Glomerular endothelial cell (primary cell): ENCODE measurements at places on chromosomes 5 and 9.

DNA sequence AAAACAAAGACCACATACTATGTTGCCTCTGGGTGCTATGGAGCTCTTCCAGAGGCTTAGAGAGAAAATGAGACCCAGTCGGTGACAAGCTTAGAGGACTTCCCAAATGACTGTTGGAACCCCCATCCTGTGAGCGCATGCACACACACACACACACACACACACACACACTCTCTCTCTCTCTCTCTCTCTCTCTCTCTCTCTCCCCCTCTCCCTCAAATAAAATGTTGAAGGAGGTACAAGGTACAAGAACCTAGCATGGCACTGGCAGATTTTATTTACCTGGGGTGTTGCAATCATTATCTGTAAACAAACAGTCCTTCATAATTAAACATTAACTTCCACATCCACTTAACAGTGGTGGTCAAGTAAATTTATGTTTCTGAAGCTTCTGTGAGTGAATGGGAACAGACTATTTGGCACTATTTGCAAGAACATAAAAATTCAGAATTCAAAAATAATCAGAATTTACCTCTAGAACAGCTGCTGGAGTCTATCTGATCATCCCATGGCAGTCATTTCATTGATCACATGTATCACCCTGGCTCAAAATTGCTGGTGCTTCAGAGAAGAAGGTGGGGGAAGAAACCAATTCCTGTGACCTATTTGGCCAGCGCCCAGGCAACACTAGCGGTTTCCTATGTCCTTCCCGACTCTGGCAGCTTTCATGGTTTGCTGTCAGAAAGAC is 24.9 kb downstream of the TRPM3 start:
- no peak for DNase-seq

- no peak for DNase-seq
Measured at GRCh38 chr9:88721025-88721424, 186.0 kb downstream of the NXNL2 start.

- DNase-seq = no peak
Measured at GRCh38 chr5:96079075-96079474, 117.4 kb upstream of the ELL2 start.

DNA sequence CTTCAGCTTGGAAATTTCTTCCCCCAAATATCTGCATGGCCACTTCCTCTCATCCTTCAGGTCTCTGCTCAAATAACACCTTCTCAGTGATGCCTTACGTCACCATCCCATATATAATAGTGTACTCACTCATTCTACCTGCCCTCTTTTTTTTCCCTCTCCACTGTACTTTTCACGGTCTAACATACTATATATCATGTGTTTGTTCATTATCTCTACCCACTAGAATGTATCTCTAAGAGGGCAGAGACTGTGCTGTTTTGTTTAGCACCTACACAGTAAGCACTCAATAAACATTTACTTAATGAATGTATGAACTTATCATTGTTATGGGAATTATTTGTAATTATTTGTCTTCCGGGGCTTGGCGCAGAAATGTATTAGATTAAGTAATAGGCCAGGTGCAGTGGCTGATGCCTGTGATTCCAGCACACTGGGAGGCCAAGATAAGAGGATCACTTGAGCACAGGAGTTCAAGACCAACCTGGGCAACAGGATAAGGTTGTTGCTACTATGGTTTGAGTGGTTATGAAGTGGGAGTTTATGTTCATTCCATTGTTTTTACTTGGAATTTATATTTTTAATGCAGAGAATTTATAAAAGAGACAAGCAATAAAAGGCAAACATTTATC is 6.0 kb upstream of the IL13 start:
- no peak for DNase-seq

DNA sequence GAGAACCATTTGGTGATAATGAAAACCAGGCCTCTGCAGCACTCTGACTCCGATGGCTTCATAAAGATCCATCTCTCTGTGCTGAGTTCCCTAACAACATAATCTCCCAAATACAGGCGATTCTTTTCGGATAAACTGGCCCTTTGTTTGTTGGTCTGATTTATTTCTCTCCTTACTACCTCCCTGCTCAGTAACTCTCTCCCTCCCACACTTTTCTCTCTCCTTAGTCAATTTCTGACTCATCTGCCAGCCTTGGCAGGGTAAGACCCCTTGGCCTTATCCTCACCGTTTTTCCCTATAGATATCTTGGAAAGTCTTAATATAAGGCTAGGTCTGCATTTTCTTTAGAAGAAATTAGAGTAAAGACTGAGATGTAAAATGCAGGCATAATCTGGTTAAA is 128.7 kb downstream of the BRINP1 start:
- DNase-seq = no peak

GRCh38 chr5:88656221-88656950 is 226.6 kb downstream of the MEF2C start:
- DNase-seq = no peak

GRCh38 chr9:136858844-136859757 is 7.0 kb downstream of the MAMDC4 start:
- no peak for DNase-seq

DNA sequence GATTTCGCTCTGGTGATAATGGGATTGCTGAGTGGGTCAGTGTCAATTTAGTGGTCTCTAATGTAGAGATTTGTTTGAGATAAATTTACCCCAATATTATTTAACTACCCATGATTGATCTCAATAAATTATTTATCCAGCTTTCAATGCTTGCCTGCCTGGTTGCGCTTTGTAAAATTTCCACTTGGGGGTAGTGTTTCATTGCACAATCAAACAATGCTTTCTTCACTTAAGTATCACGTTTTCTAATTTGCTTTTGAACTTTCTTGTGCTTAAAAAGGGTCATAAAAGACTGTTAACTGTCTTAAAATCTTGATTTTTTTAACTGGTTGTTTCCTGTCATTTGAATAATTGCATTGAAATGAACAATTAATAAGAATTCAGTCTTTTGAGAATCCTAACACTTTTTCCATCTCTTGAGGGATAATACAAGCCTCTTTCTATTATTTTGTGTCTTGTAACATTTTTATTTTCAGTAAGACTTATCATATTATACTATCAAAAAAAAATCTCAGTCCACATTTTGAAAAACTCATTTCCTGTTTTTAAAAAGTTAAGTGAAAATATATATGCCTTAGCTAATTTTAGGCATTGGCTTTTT is 18.7 kb downstream of the HSD17B4 start:
- no peak for DNase-seq

DNA sequence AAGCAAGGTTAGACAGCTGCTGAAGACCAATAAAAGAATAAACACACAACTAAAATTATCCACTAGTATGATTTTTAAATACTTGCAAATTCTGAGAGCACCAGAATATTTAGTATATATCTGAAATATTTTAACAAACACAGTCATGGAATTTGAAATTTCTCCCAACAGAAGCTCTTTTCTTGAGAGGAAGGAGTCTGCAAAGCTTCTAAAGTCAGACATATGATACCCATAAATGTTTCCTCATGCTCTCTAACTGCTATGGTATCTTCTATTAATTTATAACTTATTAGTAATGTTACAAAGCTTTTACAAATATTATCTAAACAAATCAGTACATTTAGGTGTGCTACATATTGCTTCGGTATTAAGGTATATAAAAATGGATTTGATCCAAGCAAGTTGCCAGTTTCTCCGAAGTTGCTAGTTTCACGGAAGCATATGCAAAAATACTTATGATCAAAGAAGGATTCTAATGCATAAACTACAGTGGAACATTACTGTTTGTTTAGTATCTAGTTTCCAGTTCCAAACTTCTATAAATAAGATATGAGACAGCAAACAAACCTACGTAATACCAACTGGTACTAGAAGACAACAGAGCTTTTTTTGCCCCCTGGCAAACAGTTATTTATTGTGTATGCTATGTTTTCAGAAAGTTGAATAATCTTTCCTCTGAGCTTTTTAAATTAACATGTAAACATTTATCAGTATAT is 22.0 kb downstream of the FNIP1 start:
- DNase-seq = no peak
